ENCODE measurements at places on chromosomes 4 and X.

DNA sequence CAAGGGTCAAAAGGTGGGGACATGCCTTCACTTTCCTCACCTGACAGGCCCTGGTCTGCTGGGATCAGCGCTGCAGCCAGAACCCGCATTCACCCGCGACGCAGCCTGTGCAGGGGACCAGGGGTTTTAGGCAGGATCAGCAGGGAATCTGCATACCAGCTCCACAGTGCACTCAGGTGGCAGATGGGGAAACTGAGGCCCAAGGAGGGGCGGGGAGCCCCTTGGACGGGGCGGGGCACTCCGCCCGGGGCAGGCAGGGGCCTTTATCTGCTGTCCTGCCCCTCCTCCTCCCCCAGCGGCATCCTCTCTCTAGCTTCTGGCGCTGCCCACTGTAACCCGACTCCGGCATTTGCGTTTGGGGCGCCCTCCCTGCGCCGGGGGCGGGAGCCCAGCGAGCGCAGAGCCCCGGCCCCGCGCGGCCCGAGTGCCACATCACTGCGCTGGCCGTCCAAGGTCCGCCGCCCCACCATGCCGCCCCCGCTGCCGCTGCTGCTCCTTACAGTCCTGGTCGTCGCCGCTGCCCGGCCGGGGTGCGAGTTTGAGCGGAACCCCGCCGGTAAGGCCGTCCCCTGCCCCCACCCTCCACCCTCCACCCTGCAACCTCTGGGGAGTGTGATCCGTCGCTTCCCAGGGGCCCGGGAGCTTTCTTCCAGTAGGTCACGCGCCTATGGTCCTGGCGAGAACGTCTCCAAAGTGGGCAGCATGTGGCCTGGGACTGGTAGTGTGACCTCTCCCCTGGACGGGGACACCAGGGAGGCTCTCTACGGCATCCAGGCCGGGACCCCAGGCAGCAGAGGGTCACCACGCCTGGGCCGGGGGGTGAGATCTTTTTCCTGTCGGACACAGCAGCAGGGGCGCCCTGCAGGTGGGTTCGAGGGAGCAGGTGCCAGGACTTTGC is at the start of gene CPZ:
CPZ (plus strand) TSS at position 400 of the 898 bp plus-strand sequence; CDS start at position 469, 69 bp downstream.
- H3K4me3 ChIP-seq = peak within 1 kb of the TSS; percentile 80
- no peaks in the 10 kb centered on the region for H3K27me3 ChIP-seq
- no peak within 1 kb of the TSS for H3K27ac ChIP-seq
- no peaks in the 10 kb centered on the region for H3K4me1 ChIP-seq
- H3K36me3 ChIP-seq = no peaks in the 10 kb centered on the region
- peak; percentile 82 for DNase-seq

DNA sequence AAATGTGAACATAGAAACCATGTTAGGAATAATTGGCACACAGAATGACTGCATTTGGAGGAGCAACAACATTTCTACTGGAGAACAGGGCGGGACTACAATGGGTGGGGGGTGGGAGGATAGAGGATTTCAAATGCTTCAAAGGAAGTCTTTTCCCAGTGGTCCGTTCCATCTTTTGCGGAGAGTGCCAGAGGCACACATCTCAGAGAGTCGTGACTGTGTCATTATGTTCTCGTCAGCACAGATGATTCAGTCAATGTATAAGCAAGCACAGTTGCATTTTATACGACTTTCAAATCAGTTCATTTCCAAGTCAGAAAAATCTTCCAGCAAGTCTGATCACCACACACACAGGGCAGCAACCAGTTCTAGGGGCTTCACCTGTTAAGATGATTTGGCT is 22.7 kb upstream of the GPR50 start:
- H3K4me1 ChIP-seq = peaks cover 2% of the 10 kb centered on the region
- no peak for DNase-seq
- peaks cover 2% of the 10 kb centered on the region for H3K27me3 ChIP-seq
- H3K4me3 ChIP-seq = peak overlapping the region; percentile 39
- no peaks in the 10 kb centered on the region for H3K36me3 ChIP-seq

DNA sequence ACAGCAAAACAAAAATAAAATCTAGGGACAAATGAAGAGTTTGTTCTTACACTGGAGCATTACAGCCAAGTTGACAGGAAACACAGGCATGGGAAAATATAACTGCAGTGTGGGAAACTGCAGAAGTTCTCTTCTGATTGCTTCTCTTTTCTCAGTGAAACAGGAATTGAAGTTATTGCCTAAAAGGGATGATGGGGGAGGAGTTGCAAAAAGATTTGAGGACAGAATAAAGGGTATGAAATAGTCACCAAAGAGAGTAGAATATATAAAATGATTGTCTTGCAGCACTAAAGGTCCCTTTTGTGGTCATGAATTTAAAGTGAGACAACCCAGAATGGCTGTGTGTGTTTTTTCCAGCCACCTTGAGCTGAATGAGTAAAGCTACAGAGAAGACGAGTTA is 103.7 kb downstream of the JADE1 start:
- H3K4me1 ChIP-seq = no peaks in the 10 kb centered on the region
- DNase-seq = no peak
- H3K36me3 ChIP-seq = no peaks in the 10 kb centered on the region
- no peaks in the 10 kb centered on the region for H3K27me3 ChIP-seq
- no peak overlapping the region for H3K27ac ChIP-seq
- H3K4me3 ChIP-seq = no peak overlapping the region

DNA sequence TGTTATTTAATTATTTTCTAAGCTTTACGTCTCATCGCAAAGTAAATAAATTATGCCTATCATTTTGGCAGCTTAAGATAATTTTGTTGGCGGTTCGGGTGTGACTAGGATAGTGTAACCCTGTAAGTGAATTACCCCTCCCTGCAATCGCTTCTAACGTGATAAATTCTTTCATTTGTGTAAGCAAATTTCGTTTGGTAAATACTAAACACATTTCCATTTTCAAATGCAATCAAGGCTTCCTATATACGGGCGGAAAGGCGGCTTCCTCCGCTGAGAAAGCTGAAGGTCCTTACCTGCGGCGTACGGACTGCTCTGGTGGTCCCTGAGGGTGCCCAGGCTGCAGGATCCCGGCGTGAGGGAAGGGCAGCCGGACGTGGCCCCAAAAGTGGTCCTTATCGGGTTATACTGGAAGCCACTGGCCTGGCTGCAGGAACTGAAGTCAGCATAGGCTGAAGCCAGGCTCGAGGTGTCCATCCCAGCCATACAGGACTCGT is 403 bp downstream of the PHOX2B start:
- H3K4me3 ChIP-seq = no peak overlapping the region
- H3K27ac ChIP-seq = no peak overlapping the region
- H3K36me3 ChIP-seq = no peaks in the 10 kb centered on the region
- H3K27me3 ChIP-seq = peaks cover 94% of the 10 kb centered on the region
- DNase-seq = peak; percentile 40
- H3K4me1 ChIP-seq = no peaks in the 10 kb centered on the region

- no peak for DNase-seq
- no peaks in the 10 kb centered on the region for H3K36me3 ChIP-seq
Observed at GRCh38 chr4:114209584-114209983, 230.1 kb upstream of the ARSJ start.

DNA sequence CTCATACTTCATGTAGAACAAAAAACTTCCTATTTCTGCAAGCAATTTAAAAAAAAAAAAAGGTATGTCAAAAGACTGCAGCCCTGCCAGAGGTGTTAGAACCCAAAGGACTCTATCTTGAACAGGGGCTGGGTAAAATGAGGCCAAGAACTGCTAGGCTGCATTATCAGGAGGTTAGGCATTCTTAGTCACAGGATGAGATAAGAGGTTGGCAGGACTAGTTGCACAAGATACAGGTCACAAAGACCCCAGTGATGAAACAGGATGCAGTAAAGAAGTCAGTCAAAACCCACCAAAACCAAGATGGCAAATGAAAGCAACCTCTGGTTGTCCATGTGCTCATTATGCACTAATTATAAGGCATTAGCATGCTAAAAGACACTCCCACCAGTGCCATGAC is 104.1 kb downstream of the ANOS1 start:
- DNase-seq = no peak
- H3K36me3 ChIP-seq = peaks cover 17% of the 10 kb centered on the region
- no peak overlapping the region for H3K27ac ChIP-seq
- no peak overlapping the region for H3K4me3 ChIP-seq

DNA sequence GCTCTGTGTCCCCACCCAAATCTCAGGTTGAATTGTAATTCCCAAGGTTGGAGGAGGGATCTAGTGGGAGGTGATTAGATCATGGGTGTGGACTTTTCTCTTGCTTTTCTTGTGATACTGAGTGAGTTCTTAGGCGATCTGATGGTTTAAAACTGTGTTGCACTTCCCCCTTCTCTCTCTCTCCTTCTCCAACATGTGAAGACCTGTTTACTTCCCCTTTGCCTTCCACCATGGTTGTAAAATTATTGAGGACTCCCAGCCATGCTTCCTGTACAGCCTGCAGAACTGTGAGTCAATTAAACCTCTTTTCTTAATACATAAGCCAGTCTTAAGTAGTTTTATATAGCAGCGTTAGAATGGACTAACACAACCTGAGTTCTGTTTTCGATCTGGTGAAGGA is 738.2 kb downstream of the ARAP2 start:
- H3K4me1 ChIP-seq = no peaks in the 10 kb centered on the region
- no peak overlapping the region for H3K27ac ChIP-seq
- H3K36me3 ChIP-seq = no peaks in the 10 kb centered on the region
- no peak overlapping the region for H3K4me3 ChIP-seq

DNA sequence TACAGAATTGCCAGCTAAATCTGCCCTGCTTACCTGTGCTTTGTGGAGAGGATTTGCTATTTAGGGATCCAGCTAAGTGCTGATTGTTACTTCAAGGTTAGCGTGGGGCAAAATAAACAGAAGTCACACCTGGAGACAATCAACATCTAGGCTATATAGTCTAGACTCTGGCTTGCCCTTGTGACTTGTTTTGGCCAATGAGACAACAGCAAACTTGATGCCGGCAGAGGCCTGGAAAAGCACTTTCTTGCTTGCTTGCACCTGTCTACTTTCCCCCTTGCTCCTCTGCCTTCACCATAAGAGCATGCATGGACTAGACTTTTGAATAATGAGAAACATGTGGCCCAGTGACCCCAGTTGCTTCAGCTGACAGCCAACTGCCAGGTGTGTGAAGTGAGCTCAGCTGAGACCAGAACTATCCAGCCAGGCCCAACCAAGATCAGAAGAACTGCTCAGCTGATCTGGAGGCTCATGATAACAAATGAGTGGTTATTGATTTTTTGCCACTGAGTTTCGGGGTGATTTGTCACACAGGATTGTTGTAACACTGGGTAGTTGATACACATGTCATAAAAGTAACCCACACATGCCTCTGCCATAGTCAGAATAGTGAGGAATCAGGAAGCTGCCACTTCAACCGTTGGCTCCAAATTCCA is 164.4 kb downstream of the RBMX2 start:
- no peak overlapping the region for H3K4me3 ChIP-seq
- H3K27me3 ChIP-seq = no peaks in the 10 kb centered on the region
- no peaks in the 10 kb centered on the region for H3K4me1 ChIP-seq
- no peak overlapping the region for H3K27ac ChIP-seq
- DNase-seq = no peak

- peaks cover 5% of the 10 kb centered on the region for H3K36me3 ChIP-seq
- H3K27me3 ChIP-seq = no peaks in the 10 kb centered on the region
- H3K4me3 ChIP-seq = no peak overlapping the region
- no peaks in the 10 kb centered on the region for H3K4me1 ChIP-seq
Observed at GRCh38 chrX:20421275-20421674, 154.6 kb upstream of the RPS6KA3 start.

GRCh38 chr4:25159837-25160713 is at the start of gene SEPSECS:
TSS of gene SEPSECS (minus strand) at chr4:25160449. CDS start at chr4:25160369, 80 bp downstream.
- peak within 1 kb of the TSS; percentile 54 for H3K27ac ChIP-seq
- H3K36me3 ChIP-seq = peaks cover 5% of the 10 kb centered on the region
- peak; percentile 93 for DNase-seq
- H3K4me3 ChIP-seq = peak within 1 kb of the TSS; percentile 85
- H3K27me3 ChIP-seq = no peaks in the 10 kb centered on the region
- H3K4me1 ChIP-seq = no peaks in the 10 kb centered on the region

- DNase-seq = no peak
- no peak overlapping the region for H3K27ac ChIP-seq
- H3K4me3 ChIP-seq = no peak overlapping the region
- no peaks in the 10 kb centered on the region for H3K4me1 ChIP-seq
- peaks cover 24% of the 10 kb centered on the region for H3K36me3 ChIP-seq
- no peaks in the 10 kb centered on the region for H3K27me3 ChIP-seq
Observed at GRCh38 chr4:48499551-48500066, 9.6 kb downstream of the ZAR1 start.

- no peaks in the 10 kb centered on the region for H3K4me1 ChIP-seq
- no peak overlapping the region for H3K27ac ChIP-seq
- H3K4me3 ChIP-seq = no peak overlapping the region
- DNase-seq = no peak
- no peaks in the 10 kb centered on the region for H3K36me3 ChIP-seq
Observed at GRCh38 chr4:156939801-156940200, 31.8 kb downstream of the PDGFC start.

- H3K36me3 ChIP-seq = no peaks in the 10 kb centered on the region
- no peak overlapping the region for H3K4me3 ChIP-seq
- no peak overlapping the region for H3K27ac ChIP-seq
- no peaks in the 10 kb centered on the region for H3K27me3 ChIP-seq
- no peak for DNase-seq
Observed at GRCh38 chr4:187235456-187236170, 512.0 kb upstream of the FAT1 start.

- no peaks in the 10 kb centered on the region for H3K27me3 ChIP-seq
- H3K4me1 ChIP-seq = peaks cover 4% of the 10 kb centered on the region
- no peak for DNase-seq
- no peak overlapping the region for H3K4me3 ChIP-seq
Observed at GRCh38 chrX:12948495-12948894, 26.4 kb upstream of the TMSB4X start.

- peaks cover 10% of the 10 kb centered on the region for H3K36me3 ChIP-seq
- no peak overlapping the region for H3K27ac ChIP-seq
- H3K27me3 ChIP-seq = no peaks in the 10 kb centered on the region
- no peaks in the 10 kb centered on the region for H3K4me1 ChIP-seq
- no peak for DNase-seq
- H3K4me3 ChIP-seq = no peak overlapping the region
Observed at GRCh38 chrX:9878146-9878820, 88.9 kb upstream of the CLDN34 start.

- H3K27ac ChIP-seq = no peak overlapping the region
- DNase-seq = no peak
- peaks cover 7% of the 10 kb centered on the region for H3K4me1 ChIP-seq
Observed at GRCh38 chr4:154738426-154738825, 5.4 kb upstream of the LRAT start.

DNA sequence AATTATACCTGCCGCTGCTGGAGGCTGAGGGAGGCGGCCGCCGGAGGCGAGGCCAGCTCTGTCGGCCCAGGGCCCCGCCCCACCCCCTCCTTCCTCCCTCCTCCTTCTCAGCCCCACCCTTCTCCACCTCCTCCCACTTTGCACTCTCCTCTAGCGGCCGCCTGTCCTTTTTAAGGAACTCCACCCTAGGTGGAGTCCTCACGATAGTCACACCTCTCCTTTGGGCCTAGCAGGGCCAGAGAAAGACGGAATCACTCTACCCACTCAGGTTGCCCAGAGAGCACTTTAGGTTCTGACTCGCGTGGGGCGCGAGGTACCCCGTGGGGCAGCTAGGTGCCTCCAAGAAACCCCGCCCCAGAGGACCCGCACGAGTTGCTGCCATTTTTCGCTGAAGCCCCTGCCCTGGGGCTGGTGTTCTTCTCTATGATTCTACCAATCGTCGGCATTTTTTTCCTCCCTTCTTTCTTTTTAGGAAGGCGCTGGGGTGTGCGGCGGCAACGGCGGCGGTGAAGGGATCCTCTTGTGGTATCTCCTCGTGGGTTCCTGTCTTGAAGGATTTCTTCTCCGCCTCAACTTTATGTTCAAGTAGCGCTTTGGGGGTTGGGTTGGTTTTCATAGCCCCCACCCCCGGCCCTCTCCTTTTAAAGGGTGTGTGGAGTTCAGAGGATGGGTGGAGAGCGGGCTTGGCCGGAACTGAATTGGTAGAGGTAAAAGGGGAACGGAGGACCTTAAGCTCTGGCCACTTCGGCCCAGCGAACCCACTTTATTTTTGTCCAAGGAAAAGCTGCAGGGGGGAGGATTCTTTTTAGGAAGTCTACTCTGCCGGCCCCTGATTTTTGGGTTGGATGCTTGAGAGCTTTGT is at the start of gene KLF8:
KLF8 (plus strand) TSS at position 136 of the 862 bp plus-strand sequence. CDS start 979 bp downstream, outside the sequence.
- DNase-seq = peak; percentile 77
- peaks cover 2% of the 10 kb centered on the region for H3K4me1 ChIP-seq
- no peaks in the 10 kb centered on the region for H3K27me3 ChIP-seq
- H3K36me3 ChIP-seq = peaks cover 3% of the 10 kb centered on the region
- no peak within 1 kb of the TSS for H3K27ac ChIP-seq

Measured in H9 (cell line).